ENCODE measurements at places on chromosomes 13 and 19. TPM values are rescaled to one million over a fixed set of nuclear protein-coding genes. Genes with fewer than 3 reads are reported as not detected.

GRCh38 chr19:782185-782877 is 14.9 kb upstream of the PTBP1 start:
- DNase-seq: peak; percentile 94

The CALR3 gene
- not detected for total RNA-seq

DNA sequence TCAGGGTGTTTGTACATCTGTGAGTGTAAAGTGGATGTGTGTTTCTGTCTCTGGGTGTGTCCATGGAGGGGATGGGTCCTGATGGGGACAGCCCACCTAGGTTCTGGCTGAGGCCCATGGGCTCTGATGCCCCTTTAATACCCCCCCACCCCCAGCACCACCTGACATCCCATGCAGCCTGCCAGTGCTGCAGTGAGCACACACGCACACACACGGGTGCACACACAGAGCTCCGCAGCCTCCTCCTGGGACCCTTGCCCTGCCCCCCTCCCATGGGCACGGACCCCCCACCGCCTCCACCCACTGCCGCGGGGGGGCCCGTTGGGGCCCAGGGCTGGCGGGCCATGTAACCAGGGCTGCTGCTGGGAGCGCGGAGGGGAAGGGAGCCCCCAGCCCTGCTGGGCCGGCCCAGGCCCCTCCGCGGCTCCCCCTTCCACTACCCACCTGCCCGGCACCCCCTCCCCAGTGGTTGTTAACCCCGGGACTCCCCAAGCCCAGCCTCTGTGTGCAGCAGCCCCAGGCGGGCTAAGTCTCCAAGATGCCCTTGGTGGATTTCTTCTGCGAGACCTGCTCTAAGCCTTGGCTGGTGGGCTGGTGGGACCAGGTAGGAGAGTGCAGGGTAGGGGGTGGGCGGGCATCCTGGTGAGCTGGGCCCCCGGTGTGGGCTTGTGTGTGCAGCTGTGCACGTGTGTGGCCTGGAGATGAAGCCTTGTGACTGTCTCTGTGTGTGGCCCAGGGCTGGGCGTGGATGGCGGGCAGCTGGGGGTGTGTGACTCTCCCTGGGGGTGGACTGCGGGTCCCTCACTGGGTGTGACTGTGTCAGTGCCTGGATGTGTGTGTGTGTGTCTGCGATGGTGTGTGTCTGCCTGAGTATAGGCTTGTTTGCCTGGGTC is 32.6 kb downstream of the PDE4A start:
- DNase-seq: no peak

DNA sequence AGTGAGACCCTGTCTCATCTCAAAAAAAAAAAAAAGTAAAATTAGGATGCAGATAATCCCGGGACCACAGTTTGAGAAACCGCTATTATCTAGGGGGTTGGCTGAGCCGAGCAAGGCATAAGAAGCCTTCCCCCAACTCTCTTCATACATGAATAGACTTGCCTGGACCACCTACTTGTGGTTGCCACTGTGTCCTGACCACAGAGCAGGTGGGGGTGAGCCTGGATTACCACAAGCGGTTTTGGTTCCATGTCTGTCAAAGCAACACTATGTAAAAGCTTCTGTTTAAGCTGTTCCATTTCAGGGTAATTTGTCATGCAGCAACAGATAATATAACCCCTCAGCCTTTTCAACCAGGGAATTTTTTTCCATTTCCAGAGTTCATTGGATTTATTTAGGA is 3.3 kb upstream of the NAPA start:
- DNase-seq: no peak

GRCh38 chr19:39474139-39474620 is 6.5 kb upstream of the TIMM50 start:
- DNase-seq: peak; percentile 31

DNA sequence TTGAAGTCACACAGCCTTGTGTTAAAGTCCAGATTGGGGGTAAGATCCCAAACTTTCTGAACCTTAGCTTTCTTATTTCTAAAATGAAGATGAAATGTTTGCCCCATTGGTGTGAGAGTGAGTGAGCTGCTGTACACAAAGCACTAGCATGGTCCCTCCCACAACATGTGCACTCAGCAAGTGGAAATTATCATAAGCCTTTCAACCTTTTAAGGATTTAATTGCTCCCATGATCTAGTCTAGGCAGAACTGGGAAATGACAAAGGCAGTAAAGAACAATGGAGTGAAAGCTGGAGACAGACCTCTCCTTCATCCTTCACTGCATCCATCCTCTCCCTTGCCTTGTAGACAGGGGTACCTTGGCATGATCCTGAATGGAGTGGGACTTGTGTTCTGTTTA is 76.0 kb upstream of the GPR12 start:
- no peak for DNase-seq

The CEBPG gene
- 31.6 TPM for total RNA-seq

The PCDH8 gene
- not detected for total RNA-seq

GRCh38 chr19:24059563-24060295 is 27.3 kb upstream of the ZNF254 start:
- no peak for DNase-seq

DNA sequence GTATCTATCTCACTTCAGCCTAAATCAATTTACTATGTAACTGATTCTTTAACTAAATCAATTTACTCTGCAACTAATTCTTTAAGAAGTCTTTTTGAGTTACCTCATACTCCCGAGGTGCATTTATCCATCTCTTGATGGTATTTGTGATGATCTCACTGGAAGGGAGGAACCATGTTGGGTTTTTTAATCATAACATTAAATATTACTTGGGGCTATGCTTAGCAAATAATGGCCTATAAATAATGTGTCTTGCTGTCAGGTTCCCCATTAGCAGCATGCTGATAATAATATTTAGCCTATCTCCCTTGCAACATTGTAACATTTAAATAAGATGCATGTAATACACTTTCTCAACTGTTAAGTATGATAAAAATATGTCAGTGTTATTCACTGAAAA is 411.3 kb downstream of the SLITRK1 start:
- no peak for DNase-seq

GRCh38 chr19:10866495-10866894 is 4.9 kb upstream of the CARM1 start:
- DNase-seq: no peak

DNA sequence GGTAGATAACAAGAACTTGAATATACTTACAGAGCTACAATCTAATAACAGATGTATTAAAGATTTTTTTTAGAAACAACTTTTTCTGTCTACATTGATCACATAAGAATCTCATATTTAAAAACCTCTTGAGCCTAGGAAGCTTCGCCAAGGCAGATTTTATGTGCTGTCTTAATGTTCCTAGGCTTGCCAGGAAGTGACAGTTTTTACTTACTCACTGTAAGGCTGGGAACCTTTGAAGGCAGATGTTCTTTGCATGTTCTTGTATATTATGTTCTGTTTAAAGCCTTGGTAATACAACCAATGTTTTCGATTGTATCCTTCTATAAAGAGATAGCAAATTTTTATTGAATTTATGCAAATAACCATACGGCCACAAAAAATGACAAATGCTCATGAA is 492.7 kb downstream of the GPC5 start:
- DNase-seq: no peak

GRCh38 chr19:58468216-58468839 is 1.4 kb downstream of the ZNF324 start:
- no peak for DNase-seq

DNA sequence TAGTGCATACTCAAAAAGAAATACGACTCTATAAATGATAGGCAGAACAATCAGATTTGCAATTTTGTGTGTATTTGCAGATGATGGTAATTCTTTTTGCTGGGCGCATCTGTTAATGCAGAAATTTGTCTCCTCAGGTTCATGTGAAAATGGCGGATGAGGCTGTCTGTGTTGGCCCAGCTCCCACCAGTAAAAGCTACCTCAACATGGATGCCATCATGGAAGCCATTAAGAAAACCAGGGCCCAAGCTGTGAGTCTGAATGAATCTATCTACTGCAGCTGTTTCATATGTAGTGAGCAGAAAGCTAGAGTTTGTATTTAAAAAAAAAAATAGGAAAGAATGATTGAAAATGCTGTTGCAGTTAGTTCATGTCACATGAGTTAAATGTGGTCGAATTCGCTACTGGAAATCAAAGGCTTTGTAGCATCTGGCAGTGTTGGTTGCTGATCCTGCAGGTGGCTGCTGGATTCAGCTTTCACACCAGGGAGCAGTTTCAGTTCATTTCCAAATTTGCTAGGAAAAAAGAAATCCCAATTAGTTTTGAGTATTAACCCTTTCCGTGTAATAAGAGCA is 66.0 kb downstream of the PCCA start:
- DNase-seq: no peak

The VSIG10L gene
- total RNA-seq: 0.79 TPM

GRCh38 chr19:49336482-49337266 is 1.5 kb downstream of the CD37 start:
- DNase-seq: no peak

- DNase-seq: no peak
These were observed 43.6 kb downstream of the PHF11 start for GRCh38 chr13:49539313-49539712.

- no peak for DNase-seq
These were observed 39.4 kb downstream of the ADPRHL1 start for GRCh38 chr13:113413898-113414282.

The VSTM2B gene
- not detected for total RNA-seq

The GJB6 gene
- total RNA-seq: not detected

DNA sequence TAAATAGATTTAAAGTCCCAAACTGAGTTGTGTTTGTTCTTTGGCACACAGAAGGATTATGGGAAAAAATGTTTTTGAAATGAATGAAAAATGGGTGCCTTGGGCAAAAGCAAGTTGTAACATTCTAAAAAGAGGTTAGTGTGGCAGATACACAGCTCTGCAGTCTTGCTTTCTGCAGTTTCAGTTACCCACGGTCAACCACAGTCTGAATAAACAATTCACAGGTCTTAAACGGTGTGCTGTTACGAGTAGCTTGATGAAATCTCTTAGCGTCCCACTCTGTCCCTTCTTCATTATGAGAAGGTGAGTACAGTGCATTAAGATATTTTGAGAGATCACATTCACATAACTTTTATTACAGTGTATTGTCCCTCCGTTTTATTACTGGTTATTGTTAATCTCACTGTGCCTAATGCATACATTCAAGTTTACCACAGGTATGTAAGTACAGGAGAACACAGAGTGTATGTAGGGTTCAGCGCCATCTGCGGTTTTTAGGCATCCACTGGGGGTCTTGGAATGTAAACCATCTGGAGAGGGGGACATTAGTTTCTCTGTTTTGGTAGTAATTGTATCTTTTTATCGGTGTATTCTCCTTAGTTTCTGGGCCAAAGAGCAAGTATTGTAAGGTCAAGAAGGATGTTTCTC is 8.1 kb downstream of the FARP1 start:
- DNase-seq: no peak

- no peak for DNase-seq
These were observed 101.2 kb downstream of the SPRY2 start for GRCh38 chr13:80239571-80240255.

All from A172 (cell line).